Stimulated activated naive B cell treated with anti-CD40 and anti-IgM and Interleukin-4, amounts not matched to agents 10 μg/mL and 1 μg/mL and 100 μg/mL, for 72 hours (primary cell): ENCODE measurements at places on chromosomes 12 and 14.

DNA sequence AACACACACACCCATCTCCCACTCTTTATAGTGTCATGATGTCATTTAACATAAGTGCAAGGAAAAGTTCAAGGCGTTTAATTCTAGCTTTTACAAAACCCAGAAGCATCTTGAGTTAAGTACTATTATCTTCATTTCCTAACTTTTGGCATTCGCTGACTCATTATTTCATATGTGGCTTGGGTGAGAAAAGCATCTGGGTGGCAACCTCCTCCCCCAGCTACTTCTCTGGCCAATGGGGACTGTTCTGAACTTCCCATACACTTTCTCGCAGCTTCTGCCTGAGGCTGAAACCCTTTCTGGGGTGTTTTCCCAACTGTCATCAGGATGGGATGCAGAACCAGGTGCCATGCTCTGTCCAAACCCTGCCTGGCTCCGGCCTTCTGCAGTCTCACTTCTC is 2.8 kb upstream of the MARK3 start:
- H3K4me3 ChIP-seq: no peak overlapping the region
- H3K27me3 ChIP-seq: peaks cover 31% of the 10 kb centered on the region
- H3K4me1 ChIP-seq: peaks cover 12% of the 10 kb centered on the region
- no peak overlapping the region for H3K27ac ChIP-seq
- no peak for DNase-seq

GRCh38 chr12:52213564-52214420 is 19.3 kb upstream of the KRT7 start:
- H3K27ac ChIP-seq: no peak overlapping the region
- H3K27me3 ChIP-seq: peaks cover 40% of the 10 kb centered on the region
- H3K36me3 ChIP-seq: no peaks in the 10 kb centered on the region
- no peaks in the 10 kb centered on the region for H3K4me1 ChIP-seq

DNA sequence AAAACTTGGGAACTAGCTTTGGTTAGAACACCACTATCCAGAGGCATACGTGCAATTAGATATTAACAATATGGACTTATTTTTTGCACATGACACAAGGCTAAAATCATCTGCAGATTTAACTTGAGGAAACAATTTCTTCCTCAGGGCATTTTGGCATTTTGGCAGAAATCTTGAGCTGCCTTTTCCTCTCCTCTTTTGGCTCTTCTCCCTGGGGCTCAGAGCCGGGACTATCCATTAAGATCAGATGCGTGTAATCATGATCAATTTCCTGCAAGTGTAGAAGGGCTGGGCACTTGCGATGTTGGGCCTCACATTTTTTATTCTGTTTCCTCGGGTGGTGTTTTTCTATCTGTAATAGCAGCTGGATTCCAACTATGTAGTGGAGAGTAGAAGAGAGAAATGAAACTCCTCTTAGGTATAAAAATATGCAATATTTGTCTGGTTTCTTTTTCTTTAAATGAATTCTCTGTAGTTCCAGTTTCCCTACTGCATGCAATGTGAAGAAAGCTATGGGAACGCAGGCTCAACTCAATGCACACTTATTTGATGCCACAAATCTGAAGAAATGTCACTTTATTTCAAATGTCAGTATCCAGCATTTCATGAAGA is 1010.8 kb downstream of the FLRT2 start:
- H3K27ac ChIP-seq: no peak overlapping the region
- H3K4me1 ChIP-seq: peaks cover 3% of the 10 kb centered on the region
- H3K27me3 ChIP-seq: no peaks in the 10 kb centered on the region
- DNase-seq: no peak
- H3K36me3 ChIP-seq: no peaks in the 10 kb centered on the region

DNA sequence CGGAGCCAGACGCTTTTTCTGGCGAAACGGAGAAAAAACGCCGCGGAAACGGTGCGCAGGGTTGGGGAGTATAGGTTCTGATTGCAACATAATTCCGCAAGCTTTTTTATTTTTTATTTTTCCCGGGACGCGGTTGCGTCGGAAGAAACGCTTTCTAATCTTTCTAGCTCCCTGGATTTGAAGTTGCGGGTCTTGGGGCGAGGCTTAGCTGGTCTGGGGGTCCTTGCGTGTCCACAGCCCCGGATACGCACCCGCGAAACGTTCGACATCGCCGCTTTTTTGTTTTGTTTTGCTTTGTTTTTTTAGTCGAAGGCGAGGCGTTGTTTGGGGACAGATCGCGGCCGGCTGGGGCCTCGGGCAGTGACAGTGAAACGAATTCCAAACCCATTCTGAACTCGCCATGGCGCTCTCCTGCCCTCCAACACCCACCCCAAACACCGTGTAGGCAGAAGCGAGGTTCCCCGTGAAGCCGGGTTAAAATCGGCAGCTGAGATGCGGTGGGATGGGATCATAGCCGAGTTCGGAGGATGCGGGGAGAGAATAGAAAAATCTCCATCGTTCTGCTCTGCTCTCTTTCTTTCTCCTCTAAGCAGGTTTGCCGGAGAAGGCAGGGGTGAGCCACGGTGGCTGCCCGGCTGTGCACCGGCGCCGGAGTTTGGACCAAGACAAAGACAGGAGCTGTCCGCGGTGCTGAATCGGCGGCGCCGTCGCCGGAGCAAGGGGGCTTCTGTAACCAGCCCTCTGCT is 8.1 kb upstream of the LHX5 start:
- DNase-seq: no peak
- peaks cover 4% of the 10 kb centered on the region for H3K4me1 ChIP-seq
- peaks cover 7% of the 10 kb centered on the region for H3K36me3 ChIP-seq
- H3K27ac ChIP-seq: peak overlapping the region; percentile 92
- H3K4me3 ChIP-seq: peak overlapping the region; percentile 65

DNA sequence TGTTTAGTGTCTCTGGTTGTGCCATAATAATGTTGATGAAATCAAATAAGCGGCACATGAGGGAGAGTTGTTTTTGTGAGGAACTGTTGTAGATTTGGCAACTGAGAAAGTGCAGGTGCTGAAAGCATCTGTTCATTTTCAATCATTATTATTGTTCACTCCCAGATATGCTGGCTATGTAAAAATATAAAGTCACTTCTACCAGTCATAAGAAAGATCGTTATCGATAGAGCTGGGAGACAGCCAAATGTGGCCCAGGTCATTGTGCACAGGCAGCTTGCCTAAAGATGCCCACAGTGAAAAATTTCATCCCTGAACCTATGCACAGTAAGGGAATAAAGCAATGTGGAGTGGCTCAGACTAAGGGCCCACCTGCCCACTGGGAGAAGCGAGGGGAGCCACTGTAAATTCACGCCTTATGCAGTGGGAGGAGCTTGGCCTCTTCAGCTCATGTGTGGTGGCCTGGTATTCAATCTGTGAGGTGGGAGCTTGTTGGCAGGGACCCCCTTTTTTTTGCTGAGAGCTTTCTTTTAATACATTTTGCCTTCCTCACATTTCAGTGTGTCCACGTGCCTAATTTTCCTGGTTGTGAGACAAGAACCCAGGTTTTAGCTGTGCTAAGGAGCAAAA is 1490.8 kb upstream of the TMEM132C start:
- no peak overlapping the region for H3K27ac ChIP-seq
- H3K36me3 ChIP-seq: no peaks in the 10 kb centered on the region
- H3K4me1 ChIP-seq: peaks cover 4% of the 10 kb centered on the region
- H3K27me3 ChIP-seq: no peaks in the 10 kb centered on the region

- H3K27ac ChIP-seq: no peak overlapping the region
- no peak overlapping the region for H3K4me3 ChIP-seq
- peaks cover 15% of the 10 kb centered on the region for H3K36me3 ChIP-seq
- H3K4me1 ChIP-seq: peaks cover 2% of the 10 kb centered on the region
Observed at GRCh38 chr14:59221568-59221967, 33.1 kb downstream of the DAAM1 start.

GRCh38 chr14:102551995-102552705 is 40.3 kb upstream of the RCOR1 start:
- no peak overlapping the region for H3K4me3 ChIP-seq
- H3K27me3 ChIP-seq: peaks cover 13% of the 10 kb centered on the region
- no peaks in the 10 kb centered on the region for H3K4me1 ChIP-seq
- no peak overlapping the region for H3K27ac ChIP-seq
- no peaks in the 10 kb centered on the region for H3K36me3 ChIP-seq

- DNase-seq: no peak
- H3K4me3 ChIP-seq: no peak overlapping the region
- peaks cover 57% of the 10 kb centered on the region for H3K36me3 ChIP-seq
- H3K27me3 ChIP-seq: no peaks in the 10 kb centered on the region
- peaks cover 46% of the 10 kb centered on the region for H3K4me1 ChIP-seq
Observed at GRCh38 chr12:52013626-52014310, 7.0 kb downstream of the TAMALIN start.

DNA sequence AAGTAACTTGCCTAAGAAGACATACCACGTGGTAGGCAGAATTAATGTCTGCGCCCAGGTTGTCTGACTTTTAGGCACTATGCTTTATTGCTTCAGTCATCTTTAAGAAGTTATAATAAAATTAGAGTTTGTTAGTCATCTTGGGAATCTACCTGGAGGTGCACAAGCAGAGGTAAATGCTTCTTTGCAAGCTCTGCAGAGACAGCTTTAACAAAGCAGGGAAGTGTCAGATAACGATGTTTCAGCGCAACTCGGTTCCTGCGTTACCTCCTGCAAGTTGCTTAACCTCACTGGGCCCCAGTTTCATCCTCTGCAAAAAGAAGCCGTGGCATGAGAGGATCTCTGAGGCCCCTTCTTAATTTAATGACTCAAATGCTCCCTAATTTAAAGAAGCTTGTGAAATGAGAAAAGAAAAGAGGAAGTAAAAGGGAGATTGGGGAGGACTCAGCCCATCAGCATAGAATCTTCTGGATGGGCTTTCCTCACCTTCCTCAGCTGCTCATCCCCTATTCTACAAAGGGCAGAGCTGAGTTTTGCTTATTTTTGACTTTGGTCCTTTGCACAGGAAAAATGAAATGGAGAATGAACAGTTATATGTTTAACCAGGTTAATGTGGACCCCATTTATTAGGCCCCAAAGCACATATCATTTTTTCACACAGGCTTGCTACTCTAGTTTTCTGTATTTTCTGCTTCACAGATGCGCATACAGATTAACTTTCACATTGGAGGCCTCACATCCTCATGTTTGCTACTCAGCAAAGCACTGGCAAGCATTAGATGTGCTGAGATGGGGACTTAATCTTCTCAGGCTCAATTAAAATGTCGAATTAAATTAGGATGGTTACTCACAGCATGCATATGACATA is 5.1 kb downstream of the ARHGDIB start:
- H3K4me3 ChIP-seq: peak overlapping the region; percentile 22
- H3K36me3 ChIP-seq: peaks cover 14% of the 10 kb centered on the region
- H3K4me1 ChIP-seq: peaks cover 78% of the 10 kb centered on the region
- H3K27ac ChIP-seq: peak overlapping the region; percentile 74
- H3K27me3 ChIP-seq: no peaks in the 10 kb centered on the region
- peak; percentile 44 for DNase-seq

- no peak for DNase-seq
- H3K4me3 ChIP-seq: no peak overlapping the region
- no peaks in the 10 kb centered on the region for H3K36me3 ChIP-seq
Observed at GRCh38 chr14:73800970-73801515, 50.6 kb upstream of the PTGR2 start.

- no peak overlapping the region for H3K27ac ChIP-seq
- no peaks in the 10 kb centered on the region for H3K36me3 ChIP-seq
- no peak overlapping the region for H3K4me3 ChIP-seq
- H3K4me1 ChIP-seq: no peaks in the 10 kb centered on the region
- peaks cover 7% of the 10 kb centered on the region for H3K27me3 ChIP-seq
Observed at GRCh38 chr14:36161776-36162175, 14.7 kb downstream of the PTCSC3 start.

DNA sequence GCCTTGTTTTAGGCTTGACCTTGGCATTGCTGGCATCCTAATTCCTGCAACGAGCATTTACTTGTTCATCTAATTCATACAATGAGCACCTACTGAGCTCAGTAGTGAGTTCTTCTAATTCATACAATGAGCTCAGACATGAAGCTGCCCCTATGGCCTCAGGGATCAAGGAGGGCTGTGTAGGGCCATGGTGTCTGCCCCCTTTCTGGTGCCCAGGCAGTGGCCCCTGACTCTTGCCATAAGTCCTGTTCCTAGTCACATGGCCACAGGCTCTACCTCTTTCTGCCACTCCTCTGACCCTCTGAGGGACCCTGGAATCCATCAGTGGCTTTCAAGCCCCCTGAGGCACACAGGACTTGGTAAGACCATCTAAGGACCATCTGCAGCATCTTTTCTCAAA is 148.8 kb downstream of the ZFP36L1 start:
- H3K36me3 ChIP-seq: peaks cover 11% of the 10 kb centered on the region
- no peaks in the 10 kb centered on the region for H3K27me3 ChIP-seq
- H3K27ac ChIP-seq: no peak overlapping the region
- no peak overlapping the region for H3K4me3 ChIP-seq
- no peaks in the 10 kb centered on the region for H3K4me1 ChIP-seq

GRCh38 chr12:4421590-4422031 is 24.0 kb downstream of the FGF6 start:
- H3K27ac ChIP-seq: peak overlapping the region; percentile 44
- H3K4me3 ChIP-seq: no peak overlapping the region
- DNase-seq: no peak
- no peaks in the 10 kb centered on the region for H3K36me3 ChIP-seq

GRCh38 chr14:24692382-24693352 is 58.7 kb upstream of the GZMB start:
- no peaks in the 10 kb centered on the region for H3K27me3 ChIP-seq
- no peak for DNase-seq
- no peak overlapping the region for H3K27ac ChIP-seq

- no peak overlapping the region for H3K27ac ChIP-seq
- no peak overlapping the region for H3K4me3 ChIP-seq
- H3K4me1 ChIP-seq: no peaks in the 10 kb centered on the region
- H3K27me3 ChIP-seq: no peaks in the 10 kb centered on the region
Observed at GRCh38 chr14:95207475-95208233, 50.3 kb upstream of the DICER1 start.

GRCh38 chr12:11500861-11501230 is 105.5 kb upstream of the PRB2 start:
- peaks cover 44% of the 10 kb centered on the region for H3K27me3 ChIP-seq
- H3K36me3 ChIP-seq: peaks cover 11% of the 10 kb centered on the region
- peaks cover 29% of the 10 kb centered on the region for H3K4me1 ChIP-seq
- H3K27ac ChIP-seq: no peak overlapping the region

- DNase-seq: no peak
- no peak overlapping the region for H3K27ac ChIP-seq
- H3K4me1 ChIP-seq: no peaks in the 10 kb centered on the region
- no peak overlapping the region for H3K4me3 ChIP-seq
- no peaks in the 10 kb centered on the region for H3K36me3 ChIP-seq
Observed at GRCh38 chr14:48251290-48251689, 575.9 kb upstream of the MDGA2 start.

- H3K4me1 ChIP-seq: peaks cover 13% of the 10 kb centered on the region
- H3K36me3 ChIP-seq: peaks cover 2% of the 10 kb centered on the region
- no peak overlapping the region for H3K27ac ChIP-seq
- H3K4me3 ChIP-seq: no peak overlapping the region
Observed at GRCh38 chr14:105026802-105027563, 6.1 kb upstream of the CDCA4 start.
